CD4-positive, alpha-beta T cell treated with Interleukin-17A for 1 hour (primary cell): ENCODE measurements at places on chromosomes 4 and X.

DNA sequence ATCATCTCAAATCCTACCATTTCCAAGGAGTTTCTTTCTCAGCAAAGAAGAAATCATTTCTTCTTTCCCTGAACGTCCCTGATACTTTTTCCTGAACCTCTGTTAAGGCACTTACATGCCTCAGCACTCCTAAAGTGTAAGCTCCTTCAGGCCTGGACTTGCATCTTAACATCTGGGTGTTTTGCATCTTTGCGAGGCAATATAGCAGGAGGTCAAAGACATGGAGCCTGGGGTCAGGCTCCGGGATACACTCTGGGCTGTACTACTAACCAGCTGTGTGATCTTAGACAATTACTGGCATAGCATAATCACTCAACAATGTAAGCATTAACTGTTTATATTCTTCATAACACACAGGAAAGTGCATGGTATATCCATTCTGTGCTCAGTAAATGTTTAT, 275.5 kb upstream of the BOD1L1 start:
- no peak for DNase-seq

- no peak for DNase-seq
Observed at GRCh38 chr4:138090918-138091676, 151.1 kb downstream of the SLC7A11 start.

GRCh38 chrX:40144576-40144975, 46.8 kb upstream of the BCOR start:
- DNase-seq = no peak

DNA sequence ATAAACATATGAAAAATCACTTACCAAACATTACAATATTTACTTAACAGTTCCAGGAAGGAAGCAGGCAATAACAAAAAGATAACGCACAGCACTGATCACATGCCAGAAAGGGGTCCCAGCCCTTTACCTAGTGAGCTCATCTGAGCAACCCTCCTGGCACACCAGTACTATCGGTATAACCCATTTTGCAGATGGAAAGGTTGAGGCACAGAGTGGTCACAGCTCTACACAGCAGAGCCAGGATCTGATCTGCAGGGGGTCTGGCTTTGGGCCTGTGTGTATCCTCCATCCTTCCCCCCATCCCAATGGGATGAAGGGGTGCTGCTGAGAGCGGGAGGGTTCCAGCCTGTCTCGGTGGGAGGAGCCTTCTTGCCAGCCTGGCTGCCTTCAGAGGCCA, 5.0 kb downstream of the NSG1 start:
- no peak for DNase-seq

GRCh38 chrX:153922932-153923857, 2.9 kb downstream of the ARHGAP4 start:
- no peak for DNase-seq

DNA sequence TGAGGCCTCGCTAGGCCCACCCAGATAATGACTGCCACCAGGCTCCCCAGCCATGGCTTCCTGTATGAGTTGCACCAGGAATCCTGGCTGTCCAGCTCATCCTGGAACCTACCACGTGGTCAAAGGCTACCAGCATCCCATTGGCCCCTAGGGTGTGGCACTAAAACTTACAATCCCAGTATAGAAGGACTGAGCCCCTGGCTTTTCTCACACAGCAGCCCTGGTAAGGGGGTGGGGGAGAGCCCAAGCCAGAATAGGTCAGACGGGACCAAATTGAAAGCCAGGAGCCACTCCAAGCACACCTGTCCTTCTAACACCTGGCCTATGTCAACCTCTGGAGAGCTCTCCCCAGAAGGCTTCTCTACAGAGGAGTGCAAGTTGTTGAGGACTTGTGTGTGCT, 269.3 kb upstream of the AGTR2 start:
- DNase-seq = no peak

GRCh38 chrX:114800719-114801118, 216.7 kb downstream of the IL13RA2 start:
- DNase-seq = no peak

GRCh38 chr4:33924239-33924638, 2320.1 kb downstream of the ARAP2 start:
- no peak for DNase-seq

DNA sequence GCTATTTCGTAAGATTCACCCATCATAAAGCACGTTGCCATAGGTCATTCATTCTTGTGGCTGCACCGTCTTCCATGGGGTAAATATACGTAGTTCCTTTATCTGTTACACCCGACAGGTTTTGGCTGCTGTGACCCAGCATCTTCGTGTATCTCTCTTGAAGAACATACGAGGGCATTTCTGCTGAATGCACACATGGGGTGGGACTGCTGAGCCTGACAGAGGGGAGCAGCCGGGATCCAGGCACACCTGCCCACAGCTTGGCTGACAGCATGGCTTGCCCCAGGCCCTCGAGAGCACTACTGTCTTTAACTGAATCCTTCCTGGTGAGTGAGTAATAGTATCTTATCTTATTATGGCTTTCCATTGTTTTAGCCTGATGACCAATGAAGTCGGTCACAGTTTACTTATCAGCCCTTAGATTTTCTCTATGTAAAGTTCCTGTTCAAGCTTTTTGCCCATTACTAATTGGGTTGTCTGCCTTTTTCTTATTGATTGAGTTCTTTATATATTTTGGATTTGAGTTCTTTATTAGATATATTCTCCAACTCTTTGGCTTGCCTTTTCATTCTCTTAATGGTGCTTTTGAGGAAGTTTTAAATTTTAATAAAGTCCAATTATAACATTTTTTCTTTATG, 45.0 kb upstream of the MXD4 start:
- no peak for DNase-seq

DNA sequence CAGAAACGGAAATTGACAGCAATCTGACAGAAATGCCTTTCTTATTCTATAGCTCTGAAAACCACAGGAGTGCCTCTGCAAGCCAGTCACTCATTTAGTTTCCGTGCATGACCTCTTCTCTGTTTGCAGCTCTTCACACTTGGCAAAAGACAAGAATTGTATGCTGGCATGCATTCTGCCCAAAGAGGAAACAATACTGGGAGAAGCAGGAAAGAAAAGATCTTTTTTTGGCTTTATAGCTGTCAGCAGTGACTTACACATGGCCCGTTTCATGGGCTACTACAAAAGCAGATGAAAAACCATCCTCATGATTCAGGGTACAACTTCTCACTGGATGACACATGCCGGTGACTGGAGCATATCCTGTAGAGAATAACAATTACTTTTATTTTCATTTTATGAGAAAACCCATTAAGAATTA, 249.4 kb downstream of the ADAMTS3 start:
- DNase-seq = no peak

DNA sequence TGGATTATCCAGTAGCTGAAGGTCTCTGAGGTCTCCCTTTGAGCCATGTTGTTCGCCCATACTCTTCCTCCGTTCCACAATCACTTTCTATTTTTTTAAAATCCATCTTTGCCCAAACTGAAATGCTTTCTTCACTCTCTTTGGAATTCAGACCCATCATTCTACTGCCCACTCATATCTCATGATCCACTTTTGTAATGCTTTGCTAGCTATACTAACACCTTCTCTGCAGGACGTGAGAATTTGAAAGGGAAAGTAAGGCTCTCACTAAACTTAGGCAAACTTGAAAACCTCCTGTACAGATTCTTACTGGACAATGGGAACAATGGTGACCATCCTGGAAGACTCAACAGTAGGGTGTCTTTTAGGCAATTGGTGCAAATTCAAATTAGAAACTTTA, 8.8 kb upstream of the RTL8A start:
- no peak for DNase-seq

DNA sequence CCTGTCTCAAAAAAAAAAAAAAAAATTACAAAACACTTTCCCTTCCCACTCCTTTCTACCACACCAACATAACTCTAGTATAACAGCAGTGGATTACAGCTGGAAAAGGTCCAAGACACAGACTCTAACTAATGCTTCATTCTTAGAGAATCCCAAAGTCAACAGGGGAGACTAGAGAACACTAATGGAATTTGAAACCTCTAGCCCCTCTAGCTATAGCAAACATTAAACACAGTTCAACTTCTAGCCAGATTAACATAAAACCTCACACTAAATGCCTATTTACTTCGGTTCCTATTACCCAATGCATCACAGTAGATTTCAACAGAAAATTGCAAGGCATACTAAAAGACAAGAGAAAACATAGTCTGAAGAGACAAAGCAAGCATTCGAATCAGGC, 10.5 kb upstream of the DHX15 start:
- no peak for DNase-seq

DNA sequence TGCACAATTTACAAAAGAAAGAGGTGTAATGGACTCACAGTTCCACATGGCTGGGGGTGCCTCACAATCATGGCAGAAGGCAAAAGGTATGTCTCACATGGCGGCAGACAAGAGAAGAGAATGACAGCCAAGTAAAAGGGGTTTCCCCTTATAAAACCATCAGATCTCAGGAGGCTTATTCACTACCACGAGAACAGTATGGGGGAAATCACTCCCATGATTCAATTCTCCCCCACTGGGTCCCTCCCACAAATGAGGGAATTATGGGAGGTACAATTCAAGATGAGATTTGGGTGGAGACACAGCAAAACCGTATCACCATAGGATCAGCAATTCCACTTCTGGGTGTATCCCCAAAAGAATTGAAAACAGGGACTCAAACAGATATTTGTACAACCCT, 97.5 kb upstream of the STX18 start:
- DNase-seq = no peak

GRCh38 chr4:26729027-26729426, 131.6 kb upstream of the STIM2 start:
- no peak for DNase-seq

- no peak for DNase-seq
Observed at GRCh38 chr4:52716364-52717151, 34.7 kb downstream of the ERVMER34-1 start.

DNA sequence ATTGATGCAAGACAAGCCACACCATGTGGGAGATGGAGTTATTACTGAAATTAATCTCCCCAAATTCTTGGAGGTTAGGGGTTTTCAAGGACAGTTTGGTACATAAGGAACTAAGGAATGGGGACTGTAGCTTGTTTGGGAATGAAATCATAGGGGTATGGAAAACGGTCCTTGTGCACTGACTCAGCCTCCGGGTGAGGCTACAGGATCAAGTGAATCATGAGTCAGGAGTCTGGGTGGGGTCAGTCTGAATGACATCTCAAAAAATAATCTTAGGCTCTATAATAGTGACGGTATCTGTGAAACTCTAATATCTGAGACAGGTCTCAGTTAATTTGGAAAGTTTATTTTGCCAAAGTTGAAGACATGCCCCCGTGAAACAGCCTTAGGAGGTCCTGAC, 128.5 kb upstream of the CYSLTR1 start:
- no peak for DNase-seq

- DNase-seq = no peak
Observed at GRCh38 chr4:186701273-186701672, 22.4 kb downstream of the FAT1 start.

- DNase-seq = no peak
Observed at GRCh38 chr4:189022440-189023035, 883.3 kb downstream of the TRIML1 start.

GRCh38 chr4:149247164-149247563, 568.5 kb downstream of the IQCM start:
- no peak for DNase-seq

DNA sequence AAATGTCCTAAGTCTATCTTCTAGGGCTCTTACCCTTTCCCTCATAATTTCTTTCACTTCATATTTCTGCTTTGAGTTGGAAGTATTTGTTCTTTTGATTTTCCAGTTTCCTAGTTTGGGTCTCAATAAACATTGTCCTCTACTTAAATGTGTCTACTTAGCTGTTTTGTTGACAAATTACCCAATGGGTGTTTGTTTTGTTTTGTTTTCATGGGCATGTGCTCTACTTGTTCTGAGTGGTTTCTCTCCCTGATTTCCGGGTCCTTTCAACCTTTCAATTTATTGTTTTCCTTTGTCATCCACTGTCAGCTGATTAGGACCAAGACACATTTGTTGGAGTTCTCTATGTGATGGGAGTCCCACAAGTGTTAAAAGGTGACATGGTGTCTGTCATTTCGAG, 1181.4 kb downstream of the RPA4 start:
- DNase-seq = no peak

DNA sequence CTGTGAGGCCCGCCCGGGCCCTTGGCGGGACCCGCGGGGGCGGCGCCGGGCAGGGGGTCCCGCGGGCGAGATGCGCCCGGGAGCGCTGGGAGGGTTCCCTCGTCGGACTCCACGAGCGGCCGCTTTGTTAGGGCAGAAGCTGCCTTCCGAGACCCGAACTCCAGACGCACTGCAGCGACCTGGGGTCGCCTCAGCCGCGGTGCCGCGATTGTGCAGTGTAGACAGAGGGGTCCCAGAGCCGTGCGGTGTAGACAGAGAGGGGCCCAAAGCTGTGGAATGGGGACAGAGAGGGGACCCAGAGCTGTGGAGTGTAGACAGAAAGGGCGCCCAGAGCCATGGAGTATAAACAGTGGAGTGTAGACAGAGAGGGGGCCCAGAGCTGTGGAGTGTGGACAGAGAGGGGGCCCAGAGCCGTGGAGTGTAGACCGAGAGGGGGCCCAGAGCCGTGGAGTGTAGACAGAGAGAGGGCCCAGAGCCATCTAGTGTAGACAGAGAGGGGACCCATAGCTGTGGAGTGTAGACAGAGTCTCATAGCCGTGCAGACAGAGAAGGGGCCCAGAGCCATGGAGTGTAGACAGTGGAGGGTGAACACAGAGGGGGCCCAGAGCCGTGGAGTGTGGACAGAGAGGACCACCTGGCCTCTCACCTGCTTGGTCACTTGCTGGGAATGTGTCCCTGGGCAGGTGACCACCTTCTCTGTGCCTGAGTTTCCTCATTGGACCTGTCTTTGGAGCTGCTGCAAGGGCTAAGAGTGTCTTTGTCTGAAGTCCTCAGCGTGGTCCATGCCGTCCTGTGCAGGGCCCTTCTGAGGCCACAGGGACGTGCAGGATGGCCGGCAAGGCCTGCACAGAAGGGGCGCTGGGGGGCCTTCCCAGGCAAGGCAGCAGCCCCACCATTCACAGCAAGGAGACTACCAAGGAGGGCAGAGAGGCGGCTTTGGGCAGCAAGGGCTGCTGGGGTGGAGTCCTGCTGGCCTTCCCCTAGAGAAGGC, 875 bp downstream of the RGS12 start:
- DNase-seq = peak; percentile 3

GRCh38 chr4:88897180-88897579, 159.8 kb downstream of the FAM13A start:
- DNase-seq = no peak

DNA sequence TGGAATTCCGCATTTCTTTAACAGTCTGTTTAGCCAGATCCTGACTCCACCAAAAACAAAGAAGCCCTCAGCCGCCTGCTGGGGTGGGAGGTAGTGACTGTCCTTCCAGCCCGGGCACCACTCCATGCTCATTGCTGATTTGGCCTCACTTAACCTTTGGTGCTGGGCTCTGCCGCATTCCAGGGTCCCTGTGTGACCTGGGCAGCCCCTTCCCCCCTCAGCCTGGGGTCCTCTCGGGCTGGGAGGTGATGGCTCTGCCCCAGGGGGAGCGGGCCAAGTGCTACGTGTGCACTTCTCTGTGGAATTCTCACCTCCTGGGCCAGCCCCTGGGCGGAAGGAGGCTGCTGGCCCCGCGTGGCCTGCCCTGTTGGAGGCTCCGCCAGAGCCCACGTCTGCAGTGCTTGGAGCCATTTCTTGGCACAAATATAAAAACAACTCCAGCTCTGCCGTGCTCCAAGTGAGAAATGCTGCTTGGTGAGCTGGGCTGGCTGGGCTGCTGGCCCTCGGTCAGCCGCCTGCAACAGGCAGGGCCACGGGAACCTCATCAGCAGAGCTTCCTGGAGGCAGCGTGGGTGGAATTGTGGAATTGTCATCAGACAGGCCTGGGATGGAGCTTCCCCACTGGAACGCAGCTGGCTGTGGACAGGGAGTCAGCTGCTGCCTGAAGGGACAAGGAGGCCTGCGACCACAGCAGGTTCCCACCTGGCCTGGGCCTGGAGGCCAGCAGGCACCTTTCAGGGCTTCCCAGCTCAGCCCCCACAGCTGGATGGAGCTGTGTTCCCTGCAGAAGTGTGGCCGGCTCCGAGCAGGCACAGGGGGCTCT, 66.0 kb downstream of the TRMT44 start:
- no peak for DNase-seq
